ENCODE measurements at places on chromosomes 1 and 21.

GRCh38 chr1:30360281-30360680, 363.1 kb downstream of the MATN1 start:
- no peak for DNase-seq

- DNase-seq, result no peak
Measured at GRCh38 chr1:192506741-192507155, 68.8 kb upstream of the RGS1 start.

GRCh38 chr1:111302374-111302773, 11.7 kb downstream of the CHIA start:
- DNase-seq, result no peak

GRCh38 chr21:35111321-35111930, 62.3 kb upstream of the RUNX1 start:
- DNase-seq, result no peak

DNA sequence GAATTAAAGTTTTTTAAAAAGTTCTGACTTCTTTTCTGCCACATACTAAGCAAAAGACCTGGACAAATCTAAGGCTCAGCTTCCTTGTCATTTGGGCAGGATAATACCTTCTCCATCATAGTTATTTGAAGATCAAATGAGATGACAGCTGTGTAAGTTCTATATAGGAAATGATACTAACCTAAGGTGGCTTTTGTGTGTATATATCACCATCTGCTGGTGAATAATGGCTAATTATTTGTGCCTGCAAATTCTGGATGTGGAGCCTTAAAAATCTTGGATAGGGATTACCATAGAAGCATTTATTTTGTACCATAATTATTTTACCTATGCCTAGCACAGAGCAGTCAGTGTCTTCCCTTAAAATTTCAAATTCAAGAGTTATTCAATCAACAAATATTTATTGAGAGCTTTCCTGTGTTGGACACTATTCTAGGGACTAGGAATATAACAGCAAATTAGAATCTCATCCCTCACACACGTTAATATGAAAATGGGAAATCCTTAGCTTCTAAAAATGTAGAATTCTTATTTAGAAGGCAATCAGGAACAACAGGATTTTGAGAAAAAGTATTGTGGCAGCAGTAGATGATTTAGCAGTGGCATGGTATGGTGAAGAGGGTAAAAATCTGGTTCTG, 89.8 kb downstream of the TMEM200B start:
- no peak for DNase-seq

- peak; percentile 49 for DNase-seq
Measured at GRCh38 chr1:155051777-155052398, 772 bp downstream of the ADAM15 start.

GRCh38 chr1:181079920-181080319, 8.6 kb upstream of the IER5 start:
- no peak for DNase-seq

DNA sequence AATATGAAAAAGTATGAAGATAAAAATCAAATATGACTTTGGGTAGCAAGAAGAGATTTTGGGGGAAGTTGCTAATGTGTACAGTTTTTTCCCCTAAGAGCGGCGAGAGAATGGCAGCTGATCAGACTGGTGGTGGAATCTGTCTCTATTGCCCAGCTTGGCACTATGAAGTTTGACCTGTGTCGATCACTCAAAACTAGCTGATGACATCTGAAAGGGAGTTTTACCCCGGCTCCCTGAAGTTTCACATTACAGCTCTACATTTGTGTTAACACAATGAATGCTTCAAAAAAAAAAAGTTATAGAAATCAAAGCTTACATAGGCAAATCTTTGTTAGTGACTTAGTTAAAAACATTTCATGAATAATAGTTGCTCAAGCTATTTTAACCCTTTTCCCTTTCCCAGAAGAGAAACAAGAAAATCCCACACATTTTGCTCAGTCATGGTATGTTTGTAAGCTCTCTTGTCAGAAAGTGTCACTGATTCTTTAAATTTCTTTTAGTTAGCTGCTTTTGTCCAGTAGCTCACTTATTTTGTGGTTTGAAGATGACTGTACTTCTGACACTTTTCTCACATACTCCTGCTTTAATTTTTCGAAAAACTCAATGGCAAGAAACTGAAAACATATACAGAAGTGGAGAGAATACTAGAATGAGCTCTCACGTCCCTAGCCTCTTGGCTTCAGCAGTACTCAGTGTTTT, 41.3 kb downstream of the DYRK1A start:
- no peak for DNase-seq

- no peak for DNase-seq
Measured at GRCh38 chr1:67143966-67144365, 9.2 kb upstream of the C1orf141 start.

GRCh38 chr21:42245331-42246193, 26.6 kb downstream of the ABCG1 start:
- DNase-seq, result no peak

DNA sequence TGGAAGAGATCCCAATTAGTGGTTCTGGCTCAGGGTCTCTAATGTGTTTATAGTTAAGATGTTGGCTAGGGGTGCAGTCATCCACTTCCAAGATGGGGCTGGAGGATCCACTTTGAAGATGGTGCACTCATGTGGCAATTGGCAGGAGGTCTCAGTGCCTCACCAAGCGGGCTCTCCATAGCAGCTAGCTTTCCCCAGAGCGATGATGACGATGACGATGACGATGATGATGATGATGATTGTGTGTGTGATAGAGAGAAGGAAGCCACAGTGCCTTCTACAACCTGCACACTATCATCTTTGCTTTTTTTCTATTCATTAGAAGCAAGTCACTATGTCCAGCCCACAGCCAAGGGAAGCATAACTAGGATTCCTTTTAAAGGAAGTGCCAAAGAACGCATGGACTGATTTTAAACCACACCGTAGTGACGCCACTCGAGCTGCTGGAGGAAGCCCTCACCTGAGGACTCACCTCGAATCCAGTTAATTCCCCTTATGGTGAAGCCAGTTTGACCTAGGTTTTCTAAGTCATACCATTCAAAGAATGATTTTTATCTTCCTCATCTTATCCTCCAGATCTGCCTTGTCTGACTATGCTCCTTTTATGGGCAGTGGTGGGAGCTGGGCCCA, 49.4 kb downstream of the SRRM1 start:
- no peak for DNase-seq

DNA sequence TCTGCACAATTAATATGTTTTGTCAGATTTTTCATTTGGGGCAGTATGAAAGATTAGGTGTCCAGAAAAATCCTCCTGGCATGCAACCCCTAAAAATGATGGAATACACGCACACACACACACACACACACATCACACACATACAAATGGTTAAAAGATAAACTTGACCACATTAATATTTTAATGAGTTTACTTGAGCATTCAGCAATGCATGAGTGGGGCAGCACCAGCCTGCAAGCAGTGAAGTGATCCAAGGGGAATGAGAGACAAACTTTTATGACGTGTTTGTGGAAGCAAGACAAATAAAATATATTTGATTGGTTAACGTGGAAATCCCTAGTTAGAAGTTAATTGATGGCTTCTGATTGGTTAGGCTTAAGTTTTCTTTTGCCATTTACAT, 29.1 kb upstream of the SOAT1 start:
- no peak for DNase-seq
